EH (cell line): ENCODE measurements at places on chromosomes 4 and X.
A peak's percentile ranks its signal among the peaks of the same experiment; 100 is the strongest.

DNA sequence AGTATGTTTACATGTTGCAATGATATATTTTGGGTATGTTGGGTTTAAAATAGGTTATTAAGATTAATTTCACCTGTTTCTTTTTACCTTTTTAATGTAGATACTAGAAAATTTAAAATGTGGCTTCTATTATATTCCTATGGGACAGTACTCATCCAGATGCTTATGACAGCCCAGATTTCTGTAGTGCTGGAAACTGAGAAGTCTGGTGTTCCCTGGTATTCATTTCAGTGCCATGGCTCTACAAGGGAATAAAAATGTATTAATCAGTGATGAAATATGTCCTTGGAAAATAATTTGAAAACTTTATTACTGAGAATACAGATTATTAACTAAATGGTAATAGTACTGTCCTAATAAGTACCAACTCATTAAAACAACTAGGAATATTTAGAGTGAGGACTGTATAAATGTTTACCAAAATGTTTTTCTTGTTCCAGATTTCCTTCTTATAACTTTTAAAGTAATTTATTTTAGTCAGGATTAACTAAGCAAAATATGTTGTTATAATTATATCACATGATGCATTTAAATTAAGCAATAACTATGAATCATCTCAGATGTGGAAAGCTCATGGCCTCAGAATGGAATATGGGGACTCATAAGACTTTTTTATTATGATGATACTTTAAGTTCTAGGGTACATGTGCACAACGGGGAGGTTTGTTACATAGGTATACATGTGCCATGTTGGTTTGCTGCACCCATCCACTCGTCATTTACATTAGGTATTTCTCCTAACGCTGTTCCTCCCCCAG lies 25.3 kb downstream of the ARHGAP24 start:
- peak; percentile 38 for DNase-seq

GRCh38 chr4:41185614-41186592 lies 28.4 kb downstream of the APBB2 start:
- DNase-seq, result peak; percentile 53

- DNase-seq, result peak; percentile 15
These were observed 107.8 kb downstream of the CCNG2 start for GRCh38 chr4:77264826-77265225.

DNA sequence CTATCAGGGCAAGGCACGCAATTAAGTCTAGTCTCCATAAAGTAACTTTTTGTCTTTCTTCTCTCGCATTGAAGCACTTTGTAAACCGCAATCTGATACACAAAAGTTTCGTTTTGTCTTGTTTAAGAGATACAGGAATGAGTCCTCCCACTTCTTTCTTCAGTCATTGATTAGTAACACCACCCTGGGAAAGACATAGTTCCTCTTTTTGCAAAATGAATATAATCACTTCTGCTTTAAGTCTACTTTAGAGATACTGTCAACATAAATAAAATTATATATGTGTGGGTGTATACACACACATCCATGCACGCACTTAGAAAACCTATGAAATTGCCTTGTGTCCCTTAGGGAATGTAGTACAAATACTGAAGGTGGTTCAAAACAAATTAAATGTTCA lies 11.7 kb downstream of the COQ2 start:
- no peak for DNase-seq

- peak; percentile 52 for DNase-seq
These were observed 80.9 kb downstream of the CLDN34 start for GRCh38 chrX:10048076-10048475.

DNA sequence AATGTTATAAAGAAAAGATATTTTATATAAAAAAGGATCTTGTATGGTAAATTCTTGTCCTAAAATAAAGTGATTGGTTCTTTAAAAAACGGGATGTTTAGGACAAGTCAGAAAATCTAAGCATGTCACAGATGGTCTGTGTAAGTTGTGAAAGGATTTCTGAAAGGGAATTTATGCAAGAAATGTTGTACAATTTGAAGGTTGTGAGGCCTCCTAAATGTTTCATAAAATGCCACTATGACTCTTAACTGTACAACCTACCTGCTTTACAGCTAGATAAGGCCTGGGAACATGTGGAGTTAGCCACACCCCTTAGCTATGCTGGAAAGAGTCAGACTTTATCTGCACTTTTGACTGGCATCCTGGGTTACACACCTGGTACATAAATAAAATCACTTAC lies 951.5 kb upstream of the POU3F4 start:
- DNase-seq, result no peak

GRCh38 chr4:185357211-185357610 lies 38.5 kb downstream of the LRP2BP start:
- peak; percentile 49 for DNase-seq

DNA sequence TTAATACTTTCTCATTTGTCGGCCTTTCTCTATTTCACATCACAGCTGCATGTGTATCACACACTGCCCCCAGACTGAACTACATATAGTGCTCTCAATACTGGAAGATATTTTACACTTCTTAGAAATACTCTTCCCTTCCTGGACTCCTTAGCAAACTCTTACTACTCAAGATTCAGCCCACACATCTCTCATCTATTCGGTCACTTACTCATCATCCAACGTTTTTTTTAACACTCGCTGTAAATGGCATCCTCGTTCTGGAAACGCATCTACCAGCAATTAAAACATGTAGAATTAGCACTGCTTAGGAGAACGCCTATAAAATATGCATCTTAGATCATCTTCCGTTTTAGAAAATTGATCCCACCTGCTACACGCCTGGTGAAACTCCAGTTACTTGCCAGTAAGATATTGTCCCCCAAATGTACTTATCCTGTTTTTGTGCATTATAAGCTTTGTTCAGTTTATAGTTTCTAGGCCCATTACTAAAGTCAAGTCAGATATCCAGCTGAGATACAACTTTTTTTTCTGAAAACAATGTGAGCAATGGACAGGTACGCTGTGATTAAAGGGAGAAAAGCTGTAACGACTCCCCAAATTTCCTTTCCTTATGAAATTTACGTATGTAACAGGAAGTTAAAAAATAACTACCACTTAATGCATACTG lies 1.0 kb downstream of the LRP2BP start:
- DNase-seq, result peak; percentile 30

DNA sequence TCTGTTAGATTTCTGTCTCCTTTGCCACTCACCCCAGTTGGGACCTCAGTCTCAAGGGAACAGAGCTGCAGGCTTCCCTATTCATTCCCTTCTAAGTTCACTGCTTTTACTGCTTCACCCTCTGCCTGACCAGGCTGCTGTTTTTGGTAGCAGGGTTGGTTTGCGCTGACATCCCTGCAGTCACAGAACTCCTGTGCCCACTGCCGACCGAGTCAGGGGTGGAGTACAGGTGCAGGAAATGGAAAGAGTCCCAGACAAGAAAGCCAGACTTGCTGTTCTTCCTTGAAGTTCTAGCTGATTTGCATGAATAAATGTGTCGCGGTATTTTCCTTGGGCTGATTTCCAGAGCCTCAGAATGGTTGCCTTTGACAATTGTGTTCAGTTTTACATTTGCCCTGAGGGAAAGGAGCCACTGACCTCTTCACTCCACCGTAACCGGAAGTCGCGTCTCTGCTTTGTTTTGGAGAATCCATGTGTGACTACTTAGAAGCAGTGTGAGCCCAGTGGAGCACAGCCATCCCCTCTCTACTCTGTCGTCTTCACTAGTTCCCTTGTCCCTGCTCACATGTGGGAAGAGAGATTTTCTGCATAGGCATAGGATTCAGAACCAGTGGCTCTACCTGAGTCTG lies 84.8 kb downstream of the TNIP2 start:
- DNase-seq, result peak; percentile 33

DNA sequence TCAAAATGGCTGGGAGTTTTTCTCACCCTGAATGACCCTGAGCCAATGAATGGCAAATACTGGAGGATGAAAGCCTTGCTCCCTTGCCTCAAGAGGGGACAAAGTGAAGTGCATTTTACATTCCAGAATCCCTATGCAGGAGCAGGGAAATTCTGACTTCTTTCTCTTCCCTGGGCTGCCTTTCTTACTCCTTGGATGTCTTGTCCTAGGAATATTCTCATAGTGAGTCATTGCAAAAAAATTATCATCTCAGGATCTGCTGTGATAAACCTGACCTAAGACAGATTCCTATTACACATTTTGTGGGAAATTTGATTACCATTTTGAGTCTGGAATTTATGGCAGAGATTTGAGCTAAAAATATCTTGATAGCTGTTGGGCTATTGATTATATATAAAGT lies 199.9 kb downstream of the TMA16 start:
- peak; percentile 28 for DNase-seq

- DNase-seq, result no peak
These were observed 292.2 kb upstream of the GALNT7 start for GRCh38 chr4:172876394-172876793.

- no peak for DNase-seq
These were observed 1486.6 kb downstream of the PCDH7 start for GRCh38 chr4:32206756-32207155.

DNA sequence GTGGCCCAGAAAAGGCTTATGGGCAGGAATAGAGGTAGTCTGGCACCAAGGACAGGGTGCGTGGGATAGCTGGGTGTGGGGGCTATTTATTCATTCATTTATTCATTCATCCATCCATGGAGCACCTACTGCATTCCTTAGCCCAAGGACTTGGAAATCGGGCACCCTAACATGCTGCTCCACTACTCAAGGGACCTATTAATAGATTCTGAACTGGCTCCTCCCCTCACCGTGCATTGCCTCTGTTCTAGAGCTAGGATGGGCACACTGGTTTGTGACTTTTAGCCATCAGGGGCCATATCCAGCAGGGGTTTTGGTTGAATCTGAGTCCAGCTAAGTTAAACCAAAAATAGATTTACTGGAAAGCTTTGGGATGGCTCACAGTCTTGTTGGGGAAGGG lies 30.6 kb upstream of the PJA1 start:
- DNase-seq, result no peak

GRCh38 chr4:121711263-121712000 lies 14.7 kb upstream of the ANXA5 start:
- peak; percentile 97 for DNase-seq

DNA sequence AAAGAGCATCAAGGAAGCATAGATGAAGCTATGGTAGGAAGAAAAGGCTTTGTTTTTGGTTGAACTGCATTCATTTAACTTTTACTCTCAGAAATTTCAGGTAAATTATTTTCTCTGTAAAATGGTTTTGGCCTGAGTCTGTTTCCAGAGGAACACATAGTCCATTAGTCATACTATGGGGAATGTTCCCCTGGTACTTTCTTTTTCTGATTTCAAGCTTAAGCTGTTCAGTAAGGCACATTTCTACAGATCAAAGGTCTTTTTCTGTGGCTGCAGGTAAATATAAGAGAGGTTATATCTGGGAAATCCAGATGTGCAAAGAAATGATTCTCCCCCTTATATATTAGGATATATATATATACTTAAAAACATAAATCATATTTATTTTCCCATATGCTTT lies 1744.4 kb upstream of the ADGRL3 start:
- no peak for DNase-seq

DNA sequence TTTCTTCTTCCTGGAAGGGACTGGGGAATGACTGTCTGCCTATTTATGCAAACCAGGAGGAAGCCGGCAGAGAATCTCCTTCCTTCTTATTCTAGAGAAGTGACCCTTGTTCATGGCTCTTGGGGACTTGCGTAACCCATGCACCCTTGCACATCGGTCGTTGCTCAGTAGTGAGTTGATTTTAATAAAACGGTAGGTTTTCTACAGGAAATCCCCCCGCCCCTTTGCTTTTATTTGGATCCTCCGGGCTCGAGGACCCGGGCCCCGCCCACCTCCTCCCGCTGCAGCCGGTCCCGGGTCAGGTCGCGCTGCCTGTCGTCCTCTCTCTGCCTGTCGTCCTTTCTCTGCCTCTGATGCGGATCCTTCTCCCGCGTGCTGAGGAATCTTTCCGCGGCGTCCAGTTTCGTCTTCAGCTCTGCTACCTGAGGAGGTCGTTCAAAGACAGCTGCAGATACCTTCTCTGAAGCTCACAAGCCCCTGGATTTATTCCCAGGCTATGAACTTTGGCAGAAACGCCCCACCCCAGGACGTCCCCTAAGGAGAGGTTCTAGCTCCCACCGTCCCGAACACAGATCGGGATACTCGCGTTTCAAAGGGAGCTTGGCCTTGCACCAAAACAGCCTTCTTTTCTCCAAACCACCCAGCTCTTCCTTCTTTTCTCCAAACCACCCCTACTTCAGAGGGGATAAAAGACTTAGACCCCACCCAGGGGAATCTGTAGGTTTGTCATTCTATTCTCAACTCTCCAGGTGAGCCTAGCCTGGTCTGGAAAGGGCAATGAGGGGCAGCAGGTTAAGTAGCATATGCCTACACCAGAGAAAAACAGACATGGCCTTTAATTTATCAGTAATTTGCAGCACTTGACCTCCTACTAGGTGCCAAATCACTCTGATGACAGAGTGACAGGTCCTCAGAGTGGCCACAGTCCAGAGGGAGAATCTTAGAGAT lies 7.0 kb downstream of the TNIP3 start:
- peak; percentile 47 for DNase-seq

DNA sequence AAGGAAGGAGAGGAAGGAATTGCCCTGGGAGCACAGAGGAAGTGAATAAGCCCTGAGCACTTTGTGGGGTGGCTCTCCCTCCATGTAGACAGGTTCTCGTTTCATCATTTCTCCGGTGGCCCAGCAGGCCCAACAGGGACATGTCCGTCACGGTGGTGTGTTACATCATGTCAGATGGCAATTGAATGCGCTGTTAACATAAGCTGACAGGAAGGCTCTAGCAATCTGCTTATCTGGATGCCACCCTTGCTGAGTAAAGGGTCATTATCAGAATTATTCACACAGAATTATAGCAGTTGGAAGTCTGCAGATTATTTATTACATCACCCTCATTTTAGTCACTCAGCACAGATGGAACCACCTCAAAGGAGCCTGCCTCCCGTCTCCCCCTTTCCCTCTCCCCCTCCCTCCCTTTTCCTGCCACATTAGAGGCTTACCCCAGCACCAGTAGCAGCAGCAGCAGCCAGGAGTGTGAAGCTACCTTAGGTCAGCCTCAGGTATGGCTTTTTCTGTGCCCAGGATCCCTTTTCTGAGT lies 124.3 kb upstream of the TRIM2 start:
- DNase-seq, result no peak

GRCh38 chr4:7131498-7132031 lies 60.8 kb upstream of the SORCS2 start:
- no peak for DNase-seq

DNA sequence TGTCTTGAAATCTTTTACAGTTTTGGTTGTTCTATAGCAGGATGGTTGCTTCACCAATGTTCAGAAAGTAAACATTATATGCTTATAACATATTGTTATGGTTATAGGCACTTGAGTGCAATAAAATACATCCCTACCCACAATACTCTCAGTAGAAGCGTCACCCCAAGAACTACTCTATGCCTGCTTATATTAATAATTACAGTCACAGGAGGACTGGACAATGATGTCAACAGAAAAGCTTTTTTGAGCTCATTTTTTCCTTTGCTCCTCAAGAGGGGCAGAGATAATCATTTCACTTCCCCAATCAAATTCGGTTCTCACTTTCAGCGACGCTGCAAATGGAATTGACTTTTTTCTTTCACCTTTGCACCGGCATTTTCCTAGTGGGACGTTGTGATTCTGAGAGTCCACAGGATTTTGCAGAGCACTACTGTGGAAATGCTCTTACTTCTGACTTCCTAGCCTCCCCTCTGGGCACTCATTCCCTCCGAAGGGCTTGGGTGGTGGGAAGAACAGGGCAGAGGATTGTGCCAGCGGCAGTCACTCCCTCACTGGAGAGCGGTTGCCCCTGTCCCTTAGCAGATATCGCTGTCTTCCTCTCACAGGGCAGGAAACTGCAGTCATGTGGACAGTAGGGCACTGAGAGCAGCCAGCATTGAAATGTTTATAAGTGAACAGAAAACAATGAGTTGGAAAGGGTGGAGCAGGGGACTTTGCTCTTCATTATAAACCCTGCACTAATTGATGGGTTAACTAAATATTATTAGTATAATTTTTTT lies 24.9 kb upstream of the SGMS2 start:
- DNase-seq, result no peak
